K562 (cell line): ENCODE measurements at places on chromosomes 12 and 14. TPM values are rescaled to one million over a fixed set of nuclear protein-coding genes. Genes with fewer than 3 reads are reported as not detected.
A peak's percentile ranks its signal among the peaks of the same experiment; 100 is the strongest.

DNA sequence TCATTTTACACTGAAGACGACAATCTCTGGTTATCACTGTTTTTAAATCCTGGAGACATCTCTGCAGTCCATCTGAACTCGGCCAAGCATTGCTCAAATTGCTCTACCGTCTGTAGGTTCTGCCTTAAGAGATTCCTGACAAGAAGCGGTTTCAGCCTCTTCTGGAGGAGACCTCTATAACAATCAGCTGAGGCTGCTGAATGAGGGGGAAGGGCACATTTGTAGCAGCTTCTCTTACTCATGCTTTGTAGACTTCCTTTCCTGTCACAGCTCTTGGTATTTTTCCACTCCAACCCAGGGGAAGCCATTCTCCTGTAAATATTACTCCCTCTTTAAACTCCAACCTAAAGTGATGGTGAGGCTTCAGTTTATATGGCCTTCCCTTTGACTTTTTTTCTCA is 3.0 kb downstream of the ARG2 start:
- DNase-seq = peak; percentile 15

- peak; percentile 60 for DNase-seq
Observed at GRCh38 chr12:62910549-62911169, 24.3 kb downstream of the PPM1H start.

- DNase-seq = no peak
Observed at GRCh38 chr12:42744539-42745182, 155.1 kb upstream of the PRICKLE1 start.

DNA sequence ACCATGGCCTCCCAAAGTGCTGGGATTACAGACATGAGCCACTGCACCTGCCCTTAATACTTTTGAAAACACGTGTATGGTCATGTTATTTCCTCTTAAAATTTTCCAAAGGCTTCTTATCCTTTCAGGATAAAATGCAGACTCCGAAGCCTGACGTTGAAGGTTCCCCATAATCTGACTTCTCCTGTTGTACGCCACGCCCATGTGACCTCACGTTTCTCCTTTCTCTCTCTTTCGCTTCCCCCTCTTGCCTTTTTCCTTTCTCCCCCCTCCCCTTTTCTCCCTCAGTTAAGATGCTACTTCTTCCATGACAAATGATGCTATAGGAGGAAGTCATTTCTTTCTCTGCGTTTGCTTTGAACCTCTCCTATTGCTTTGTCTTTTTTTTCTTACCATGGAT is 266.0 kb downstream of the FBXL14 start:
- DNase-seq = no peak

DNA sequence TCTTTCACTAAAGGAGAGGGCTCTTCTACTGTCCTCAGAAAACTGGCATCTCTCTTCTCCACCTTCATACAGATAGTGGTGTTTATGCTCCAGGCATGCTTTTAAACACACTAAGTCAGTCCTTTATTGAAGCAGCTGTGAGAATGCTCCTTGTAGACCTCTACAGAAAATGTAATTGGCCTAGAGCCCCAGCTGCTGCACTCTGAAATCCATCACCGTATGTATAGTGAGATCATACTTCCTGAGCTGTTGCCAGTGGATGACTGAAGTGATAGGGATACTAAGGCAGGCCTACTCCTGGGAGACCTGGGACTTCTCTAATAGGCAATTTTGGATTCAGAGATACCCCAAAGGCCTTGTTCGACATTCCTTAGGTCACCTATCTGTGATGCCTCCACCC is 535.4 kb downstream of the RPS29 start:
- DNase-seq = no peak

- no peak for DNase-seq
Observed at GRCh38 chr12:55985341-55985740, 11.5 kb downstream of the RAB5B start.

- DNase-seq = no peak
Observed at GRCh38 chr14:68936476-68936875, 42.6 kb downstream of the ACTN1 start.

- DNase-seq = no peak
Observed at GRCh38 chr12:80268924-80269749, 169.8 kb downstream of the OTOGL start.

DNA sequence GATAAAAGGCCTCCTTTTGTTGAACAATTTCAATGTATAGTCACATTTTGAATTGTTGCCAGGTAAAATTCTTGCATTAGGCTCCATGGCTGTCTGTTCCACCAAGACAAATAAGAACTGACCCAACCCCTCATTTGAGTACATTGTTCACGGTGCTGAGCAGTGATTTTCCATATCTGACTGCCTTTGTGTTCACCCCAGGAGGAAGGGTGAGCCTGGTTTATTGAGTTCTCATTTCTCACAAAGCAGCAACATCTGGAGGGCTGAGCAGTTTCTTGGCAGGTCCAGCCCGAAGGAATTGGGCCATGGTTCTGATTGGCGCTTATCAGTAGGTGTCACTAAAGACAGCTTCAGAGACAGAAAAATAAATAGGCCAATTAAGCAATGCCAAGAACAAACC is 149.1 kb downstream of the BMP4 start:
- no peak for DNase-seq

DNA sequence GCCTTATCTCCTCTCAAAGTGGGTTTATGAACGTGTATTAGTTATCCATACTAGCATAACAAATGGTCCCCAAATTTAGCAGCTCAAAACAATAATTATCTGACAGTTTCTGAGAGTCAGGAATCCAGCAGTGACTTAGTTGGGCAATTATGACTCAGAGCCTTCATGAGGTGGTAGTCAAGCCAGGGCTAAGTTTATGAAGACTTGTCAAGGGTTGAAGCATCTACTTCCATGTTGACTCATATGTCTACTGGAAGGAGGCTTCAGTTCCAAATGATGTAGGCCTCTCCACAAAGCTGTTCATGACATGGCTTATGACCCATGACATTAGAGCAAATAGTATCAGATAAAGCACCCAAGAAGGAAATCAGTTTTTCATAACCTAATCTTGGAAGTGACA is 73.2 kb downstream of the IPO8 start:
- no peak for DNase-seq

DNA sequence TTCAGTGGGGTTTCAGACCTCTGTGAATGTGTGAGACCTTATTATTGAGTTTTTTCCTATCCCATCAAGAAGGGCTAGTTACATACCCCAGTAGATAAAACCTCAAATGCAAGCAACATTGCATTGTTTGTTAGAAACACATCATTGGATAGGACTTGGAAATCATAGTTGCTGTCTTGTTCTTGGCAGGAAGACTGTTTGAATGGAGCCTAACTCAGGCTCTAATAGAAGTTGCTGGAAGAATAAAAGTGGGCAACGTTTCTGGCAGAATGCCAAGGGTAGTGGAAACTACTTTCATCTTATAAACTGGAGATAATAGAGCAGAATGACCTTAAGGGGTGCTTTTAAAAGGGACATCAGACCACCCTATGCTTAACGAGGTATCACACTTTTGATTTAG is 9.9 kb upstream of the PTHLH start:
- DNase-seq = no peak

- DNase-seq = no peak
Observed at GRCh38 chr12:43131301-43131700, 420.7 kb downstream of the ADAMTS20 start.

- DNase-seq = no peak
Observed at GRCh38 chr14:94771158-94771905, 1.4 kb upstream of the GSC start.

GRCh38 chr12:88163371-88163770 is 21.3 kb downstream of the TMTC3 start:
- no peak for DNase-seq

- DNase-seq = no peak
Observed at GRCh38 chr12:74977832-74978481, 231.7 kb downstream of the KCNC2 start.

GRCh38 chr14:100899884-100900771 is 3.4 kb downstream of the RTL1 start:
- DNase-seq = peak; percentile 38

- peak; percentile 4 for DNase-seq
Observed at GRCh38 chr14:26730929-26731618, 133.2 kb upstream of the NOVA1 start.

- DNase-seq = no peak
Observed at GRCh38 chr12:2462087-2462486, 332.7 kb upstream of the FKBP4 start.

DNA sequence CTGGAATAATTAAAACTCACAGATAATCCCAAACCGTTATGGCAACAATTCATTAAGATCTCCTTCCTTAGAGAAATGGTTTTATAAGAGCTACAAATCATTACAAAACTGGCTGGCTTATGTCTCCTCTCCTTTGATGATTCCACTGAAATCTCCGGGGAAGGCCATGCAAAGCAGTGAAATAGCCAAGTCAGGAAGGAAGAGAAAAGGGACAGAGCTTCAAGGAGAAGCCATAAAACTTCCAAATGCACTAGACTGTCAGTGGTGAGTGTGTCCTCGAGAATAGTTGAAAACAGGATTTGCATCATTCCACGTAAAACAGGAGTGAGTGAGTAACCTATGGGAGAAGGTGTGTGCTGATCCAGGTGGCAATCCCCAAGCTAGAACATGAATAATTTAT is 330.0 kb downstream of the DIO2 start:
- DNase-seq = no peak

- no peak for DNase-seq
Observed at GRCh38 chr12:83470749-83471148, 784.0 kb downstream of the TMTC2 start.

DNA sequence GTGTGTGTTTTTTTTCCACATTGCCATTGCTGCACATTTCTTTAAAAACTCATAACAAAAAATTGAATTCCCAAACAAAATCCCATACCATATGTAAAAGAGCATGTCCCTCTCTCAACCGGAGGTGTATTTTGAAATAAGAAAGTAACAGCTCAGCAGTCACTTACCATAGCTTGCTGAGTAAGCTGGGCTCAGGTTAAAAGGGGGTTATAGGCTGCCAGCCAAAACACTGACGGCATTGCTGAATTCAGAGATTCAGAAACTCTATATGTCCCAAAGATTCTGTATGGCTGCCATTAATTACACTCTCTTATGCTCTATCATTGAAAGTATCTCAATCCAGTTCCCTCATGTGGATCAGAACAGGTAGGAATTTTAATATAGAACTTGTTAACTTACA is 276.0 kb downstream of the FOXG1 start:
- no peak for DNase-seq

GRCh38 chr12:80186727-80187217 is 87.4 kb downstream of the OTOGL start:
- peak; percentile 13 for DNase-seq

DNA sequence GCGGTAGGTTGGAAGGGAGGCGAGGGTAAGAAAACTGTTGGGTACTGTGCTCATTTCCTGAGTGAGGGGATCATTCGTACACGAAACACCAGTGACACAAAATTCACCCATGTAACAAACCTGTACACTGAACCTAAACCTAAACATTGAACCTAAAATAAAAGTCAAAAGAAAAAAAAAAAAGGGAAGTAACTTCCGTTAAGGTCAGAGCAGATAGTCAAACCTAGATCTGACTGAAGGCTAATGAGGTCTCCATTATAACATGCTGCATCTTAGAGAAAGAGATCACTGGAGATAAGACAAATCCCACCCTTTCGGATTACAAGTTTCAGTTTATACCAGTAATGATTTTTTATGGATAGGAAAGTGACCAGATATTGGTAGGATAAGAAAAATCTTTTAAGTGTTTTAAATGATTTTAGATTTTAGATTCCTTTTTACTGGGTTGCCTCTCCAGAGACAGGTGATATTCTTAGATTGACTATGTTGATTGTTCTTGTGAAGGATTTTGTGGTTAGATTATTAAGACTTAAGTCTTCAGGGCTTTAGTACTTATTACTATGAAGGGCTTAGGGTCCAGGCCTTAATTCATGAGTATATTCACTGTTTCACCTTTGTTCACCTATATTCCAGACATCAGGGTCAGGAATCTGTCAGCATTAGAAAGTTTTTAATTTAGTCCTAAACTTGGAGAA is 11.2 kb upstream of the NCKAP1L start:
- no peak for DNase-seq

DNA sequence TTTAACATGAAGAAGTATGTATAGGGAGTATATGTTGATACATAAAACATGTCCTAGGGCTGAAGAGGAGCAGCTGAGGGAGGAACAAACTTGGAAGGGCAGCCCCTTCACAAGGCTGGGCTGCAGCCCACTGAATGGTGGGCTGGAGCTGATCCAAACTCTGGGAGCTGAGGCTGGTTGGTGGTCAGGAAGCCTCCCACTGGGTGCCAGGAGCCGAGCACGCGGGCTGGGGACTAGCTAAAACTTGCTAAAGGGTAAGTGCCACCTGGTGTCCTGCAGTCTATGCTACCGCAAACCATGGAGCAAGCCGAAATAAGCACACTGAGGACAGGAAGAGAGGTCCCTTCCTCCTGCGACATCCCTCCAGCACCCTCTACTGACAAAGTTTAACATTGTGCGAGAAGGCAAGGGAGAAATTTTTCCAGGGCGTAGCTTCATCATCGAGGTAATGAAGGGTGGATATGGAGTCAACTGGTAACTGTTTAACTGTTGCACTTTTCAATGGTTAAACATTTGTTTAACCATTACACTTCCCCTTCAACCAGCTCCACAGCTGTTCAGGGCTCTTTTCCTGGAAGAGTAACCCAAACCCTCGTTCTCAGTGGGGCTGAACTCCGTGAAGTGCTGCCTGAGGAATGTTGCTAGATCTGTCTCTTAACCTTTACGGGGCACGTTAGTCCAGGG is 42.2 kb downstream of the EGLN3 start:
- no peak for DNase-seq

- DNase-seq = no peak
Observed at GRCh38 chr12:105935106-105935505, 203.6 kb downstream of the NUAK1 start.

The KLRD1 gene
- not detected in 2 replicates for total RNA-seq

The SAMD15 gene
- 0.11 and 0.22 TPM in 2 replicates for total RNA-seq
